T-helper 9 cell (primary cell): ENCODE measurements at places on chromosomes 5 and 9.

GRCh38 chr9:96062031-96062430 is 186.5 kb downstream of the ERCC6L2 start:
- no peak for DNase-seq

DNA sequence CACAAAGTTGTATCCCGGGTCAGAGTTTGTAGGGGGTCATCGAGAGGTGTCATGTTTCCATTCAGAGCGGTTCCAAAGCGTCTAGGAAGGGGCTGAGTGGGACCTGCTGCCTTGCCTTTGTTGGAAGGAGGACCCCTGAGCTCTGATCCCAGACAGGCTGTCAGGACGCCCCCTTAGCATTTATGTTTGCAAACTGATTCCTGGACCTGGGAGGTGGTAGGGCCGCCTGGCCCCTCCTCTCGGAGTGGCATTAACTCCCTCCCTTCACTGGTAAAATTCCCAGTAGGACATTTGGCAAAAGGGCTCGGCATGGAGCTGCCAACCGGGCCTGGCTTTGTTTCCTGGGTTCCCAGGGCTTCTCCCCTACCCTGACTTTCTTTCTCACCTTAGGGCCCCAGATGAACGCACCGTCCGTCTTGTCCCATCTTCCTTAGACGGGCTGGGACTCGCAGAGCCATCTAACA is 2.5 kb downstream of the JADE2 start:
- no peak for DNase-seq

DNA sequence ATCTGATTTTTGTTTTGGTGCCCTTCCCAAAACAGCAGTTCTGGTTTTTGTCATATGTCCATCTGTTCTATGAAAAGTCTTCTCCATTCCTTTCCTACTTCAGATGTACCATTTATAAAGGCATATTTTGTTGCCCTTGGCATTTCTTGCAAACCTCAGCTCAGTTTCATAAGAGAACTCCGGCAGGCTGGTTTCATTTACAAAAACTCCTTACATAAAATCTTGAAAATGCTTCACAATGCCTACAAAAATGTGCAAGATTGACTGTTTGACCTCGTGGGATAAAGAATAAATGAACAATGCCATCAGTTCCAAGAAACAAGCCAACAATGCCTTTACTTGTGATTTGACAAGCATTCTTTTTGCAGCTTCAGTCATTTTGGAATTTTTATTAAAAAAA is 39.1 kb upstream of the CTNNAL1 start:
- DNase-seq: no peak

GRCh38 chr9:91328186-91328585 is 33.5 kb downstream of the AUH start:
- no peak for DNase-seq

- DNase-seq: no peak
These were observed 84.3 kb downstream of the CAMSAP1 start for GRCh38 chr9:135823036-135823435.

DNA sequence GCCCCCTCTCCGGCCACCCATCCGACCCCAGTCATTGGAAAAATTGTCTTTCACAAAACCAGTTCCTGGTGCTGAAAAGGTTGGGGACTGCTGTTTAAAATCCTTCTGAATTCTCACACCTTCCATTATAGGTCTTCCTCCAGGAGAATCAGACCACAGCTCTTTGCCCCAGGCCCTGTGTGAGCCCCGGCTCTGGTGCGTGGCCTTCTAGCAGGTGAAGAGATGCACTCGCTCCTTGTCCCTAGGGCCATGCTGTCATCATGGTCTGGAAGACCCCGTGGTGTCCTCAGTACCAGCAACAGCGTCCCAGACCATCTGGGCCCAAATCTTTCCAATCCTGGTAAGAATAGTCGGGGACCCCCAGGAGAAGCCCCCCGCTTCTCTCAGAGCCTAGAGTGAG is 95.2 kb downstream of the DAP start:
- no peak for DNase-seq
